ENCODE measurements at places on chromosomes 5 and 9.

DNA sequence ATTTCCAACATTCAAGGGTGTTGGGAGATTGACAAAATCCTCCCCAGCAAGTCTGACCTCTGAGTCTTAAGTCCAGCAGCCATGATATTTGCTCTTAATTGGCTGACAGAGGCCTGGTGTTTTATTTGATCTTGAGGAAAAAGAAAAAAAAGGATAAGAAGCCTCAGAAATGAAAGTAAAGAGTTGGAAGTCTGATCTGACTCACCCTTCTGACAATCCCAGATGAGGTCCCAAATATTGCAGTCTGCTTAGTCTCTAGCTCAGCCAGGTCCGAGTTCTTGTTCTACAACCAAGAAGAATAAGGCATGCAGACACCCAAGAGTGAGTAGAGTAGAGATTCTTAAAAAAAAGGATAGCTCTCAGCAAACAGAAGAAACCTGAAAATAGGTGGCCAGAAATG, 632.5 kb upstream of the ST8SIA4 start:
- DNase-seq, result no peak

- no peak for DNase-seq
Observed at GRCh38 chr5:84831701-84832100, 447.0 kb upstream of the EDIL3 start.

DNA sequence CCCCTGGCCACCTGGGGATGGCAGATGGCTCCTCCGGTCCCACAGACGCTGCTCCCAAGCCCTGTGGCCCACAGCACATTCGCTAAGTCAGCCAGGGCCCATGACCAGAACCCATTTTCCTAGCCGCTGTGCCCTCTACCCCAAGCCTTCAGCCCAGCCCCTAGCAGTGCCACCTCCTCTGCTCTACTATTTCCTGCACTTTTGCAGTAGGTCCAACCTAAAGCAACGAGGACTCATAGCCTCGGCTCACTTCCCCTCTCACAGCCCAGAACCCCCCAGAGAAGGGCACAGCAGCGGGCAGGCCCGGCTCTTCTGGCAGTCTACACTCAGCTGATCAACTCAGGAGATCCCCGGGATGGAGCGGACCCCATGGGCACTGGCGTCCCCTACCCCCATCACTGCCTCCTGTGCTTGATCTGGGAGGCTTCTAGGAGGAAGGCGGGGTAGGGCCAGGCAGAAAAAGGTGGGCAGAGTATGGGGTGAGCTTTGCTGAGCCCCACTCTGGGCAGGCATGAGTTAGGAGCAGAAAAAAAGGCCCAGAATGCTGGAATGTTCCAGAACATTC, 111.2 kb downstream of the ZNF354C start:
- no peak for DNase-seq

DNA sequence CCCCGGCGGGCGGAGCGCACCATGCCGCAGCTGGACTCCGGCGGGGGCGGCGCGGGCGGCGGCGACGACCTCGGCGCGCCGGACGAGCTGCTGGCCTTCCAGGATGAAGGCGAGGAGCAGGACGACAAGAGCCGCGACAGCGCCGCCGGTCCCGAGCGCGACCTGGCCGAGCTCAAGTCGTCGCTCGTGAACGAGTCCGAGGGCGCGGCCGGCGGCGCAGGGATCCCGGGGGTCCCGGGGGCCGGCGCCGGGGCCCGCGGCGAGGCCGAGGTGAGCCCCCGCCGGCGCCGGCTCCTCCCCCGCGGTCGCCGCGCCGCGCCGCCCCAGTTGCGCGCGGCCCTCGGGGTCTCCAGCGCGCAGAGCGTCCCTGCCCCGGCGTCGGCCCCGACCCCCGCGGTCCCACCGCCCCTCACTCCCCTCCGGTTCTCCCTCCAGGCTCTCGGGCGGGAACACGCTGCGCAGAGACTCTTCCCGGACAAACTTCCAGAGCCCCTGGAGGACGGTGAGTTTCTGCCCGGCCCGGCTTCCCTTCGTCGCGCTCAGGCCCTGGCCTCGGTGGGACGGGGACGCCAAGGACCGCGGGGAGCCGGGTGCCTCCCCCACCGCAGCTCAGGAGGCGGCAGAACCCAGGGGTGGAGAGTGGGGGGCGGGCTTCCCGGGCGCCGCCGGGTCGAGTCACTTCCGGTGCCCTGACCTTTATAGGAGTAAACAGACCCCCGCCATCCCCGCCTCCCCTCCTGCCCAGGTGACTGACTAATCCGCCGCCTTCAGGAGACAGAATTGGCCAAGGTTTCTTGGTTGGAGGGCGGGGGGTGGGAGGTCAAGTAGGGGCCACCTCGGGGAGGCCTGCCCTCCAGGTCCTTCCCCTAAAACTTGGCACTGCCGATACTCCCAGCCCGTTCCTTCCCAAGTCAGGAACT, 665 bp downstream of the TCF7 start:
- DNase-seq, result peak; percentile 73

- DNase-seq, result no peak
Observed at GRCh38 chr9:23044549-23044948, 597.9 kb downstream of the DMRTA1 start.

DNA sequence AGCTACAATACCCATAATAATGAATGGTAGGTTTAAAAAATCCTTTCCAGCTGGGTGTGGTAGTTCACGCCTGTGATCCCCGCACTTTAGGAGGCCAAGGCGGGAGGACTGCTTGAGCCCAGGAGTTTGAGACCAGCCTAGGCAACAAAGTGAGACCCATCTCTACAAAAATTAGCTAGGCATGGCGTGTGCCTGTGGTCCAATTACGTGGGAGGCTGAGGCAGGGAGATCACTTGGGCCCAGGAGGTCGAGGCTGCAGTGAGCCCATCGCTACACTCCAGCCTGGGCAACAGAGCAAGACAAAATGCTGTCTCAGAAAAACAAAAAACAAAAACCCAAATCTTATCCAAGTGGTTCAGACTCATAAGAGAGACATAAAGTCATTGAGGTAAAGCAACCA, 33.8 kb upstream of the SLC6A3 start:
- no peak for DNase-seq

- no peak for DNase-seq
Observed at GRCh38 chr9:122827761-122828093, 661 bp downstream of the PDCL start.

GRCh38 chr5:76801159-76801802, 17.5 kb upstream of the F2RL1 start:
- no peak for DNase-seq

GRCh38 chr9:99113414-99114048, 8.6 kb downstream of the TGFBR1 start:
- no peak for DNase-seq

DNA sequence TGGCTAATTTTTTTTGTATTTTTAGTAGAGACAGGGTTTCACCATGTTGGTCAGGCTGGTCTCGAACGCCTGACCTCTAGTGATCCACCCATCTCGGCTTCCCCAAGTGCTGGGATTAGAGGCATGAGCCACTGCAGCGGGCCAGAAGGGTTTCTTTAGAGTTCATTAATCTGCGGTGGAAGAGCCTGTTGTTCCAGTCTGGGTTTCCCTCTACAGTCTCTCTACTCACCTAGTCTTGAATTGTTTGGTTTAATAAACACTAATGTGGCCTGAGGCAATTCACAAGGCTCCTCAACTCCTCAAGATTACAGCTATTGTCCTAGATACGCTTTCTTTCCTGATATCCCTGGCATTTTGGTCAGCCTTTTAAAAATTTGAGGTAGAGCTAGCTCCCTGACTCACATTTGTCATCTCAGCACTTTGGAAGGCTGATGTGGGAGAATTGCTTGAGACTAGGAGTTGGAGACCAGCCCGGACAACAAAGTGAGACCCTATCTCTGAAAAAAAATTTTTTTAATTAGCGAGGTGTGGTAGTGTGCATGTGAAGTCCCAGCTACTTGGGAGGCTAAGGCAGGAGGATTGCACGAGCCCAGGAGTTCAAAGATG, 4.6 kb upstream of the SAR1B start:
- no peak for DNase-seq

DNA sequence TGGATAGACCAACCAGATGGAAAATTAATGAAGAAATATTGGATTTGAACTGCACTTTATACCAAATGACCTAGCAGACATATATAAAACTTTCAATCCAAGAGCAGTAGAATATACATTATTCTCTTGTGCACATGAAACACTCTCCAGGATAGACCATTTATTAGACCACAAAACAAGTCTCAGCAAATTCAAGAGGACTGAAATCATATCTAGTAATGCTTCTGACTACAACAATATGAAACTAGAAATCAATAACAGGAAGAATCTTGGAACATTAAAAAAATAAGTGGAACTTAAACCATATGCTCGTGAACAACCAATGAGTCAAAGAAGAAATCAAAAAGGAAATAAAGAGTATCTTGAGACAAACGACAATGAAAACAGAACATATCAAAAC, 150.0 kb upstream of the CD180 start:
- DNase-seq, result no peak

GRCh38 chr5:163473635-163474243, 13.3 kb downstream of the HMMR start:
- DNase-seq, result no peak

- no peak for DNase-seq
Observed at GRCh38 chr9:100602342-100602801, 24.5 kb downstream of the CAVIN4 start.

GRCh38 chr9:108108280-108108851, 618.8 kb upstream of the KLF4 start:
- DNase-seq, result no peak

DNA sequence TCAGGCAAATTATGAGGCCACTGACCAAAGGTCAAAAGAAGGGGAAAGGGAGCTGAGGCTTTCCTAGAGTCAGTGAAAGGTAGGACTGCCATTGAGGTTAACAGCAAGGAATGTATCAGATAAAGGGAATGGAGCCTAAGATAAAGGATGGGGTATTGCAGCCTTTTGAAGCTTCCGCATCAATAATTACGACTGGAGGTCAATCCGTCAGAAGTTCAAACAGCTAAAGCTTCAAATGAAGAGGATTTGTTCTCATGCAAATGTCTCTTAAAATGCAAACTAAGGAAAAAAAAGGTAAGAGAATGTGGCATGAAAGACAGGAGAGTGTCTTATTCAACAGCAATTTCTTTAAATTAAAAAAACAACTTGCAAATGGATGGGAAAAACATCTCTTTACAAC, 341.1 kb upstream of the RGMB start:
- no peak for DNase-seq

- no peak for DNase-seq
Observed at GRCh38 chr9:94656200-94656599, 16.9 kb upstream of the FBP1 start.

DNA sequence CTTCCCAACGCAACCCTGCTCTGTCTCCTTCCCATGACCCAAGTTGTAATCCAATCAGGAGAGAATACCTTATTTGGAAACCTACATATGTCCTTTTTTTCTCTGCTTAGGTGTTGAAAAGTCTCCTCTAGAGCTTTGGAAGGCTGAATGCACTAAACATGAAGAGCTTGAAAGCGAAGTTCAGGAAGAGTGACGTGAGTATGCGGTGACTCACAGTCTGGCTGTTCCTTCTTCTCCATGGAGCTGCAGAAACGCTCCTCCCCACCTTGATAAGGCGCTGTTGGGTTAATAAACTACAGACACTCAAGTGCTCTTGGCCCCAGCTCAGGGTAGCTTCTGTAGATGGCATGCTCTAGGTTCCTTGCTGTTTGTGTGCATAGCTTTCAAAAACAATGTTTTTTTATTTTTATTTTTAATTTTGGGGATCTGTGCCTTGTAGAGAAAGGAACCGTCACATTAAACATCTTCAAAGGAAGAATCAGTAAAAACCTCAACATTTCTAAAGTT, 30.7 kb downstream of the RAI14 start:
- DNase-seq, result no peak

GRCh38 chr5:68544648-68545552, 329.3 kb downstream of the PIK3R1 start:
- DNase-seq, result no peak

- no peak for DNase-seq
Observed at GRCh38 chr5:161399996-161400562, 146.4 kb downstream of the GABRB2 start.

- DNase-seq, result no peak
Observed at GRCh38 chr5:61371474-61371873, 39.4 kb downstream of the ZSWIM6 start.

DNA sequence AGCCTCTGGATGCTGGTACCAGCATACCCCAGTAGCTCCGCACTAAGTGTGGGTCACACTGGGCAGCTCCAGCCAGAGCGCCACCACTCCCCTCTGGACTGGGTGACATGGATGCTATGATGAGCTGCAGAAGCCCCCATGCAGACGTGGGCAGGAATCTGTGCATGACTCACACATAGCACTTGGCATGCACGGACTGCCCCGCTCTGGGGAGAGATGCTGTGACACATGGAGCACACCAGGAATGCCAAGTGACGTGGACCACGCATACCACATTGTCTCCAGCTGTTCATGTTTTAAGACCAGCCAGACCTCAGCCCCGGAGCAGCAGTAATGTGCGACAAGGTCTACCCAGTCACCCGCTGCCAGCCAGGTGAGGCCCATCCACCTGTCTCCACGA, 64.1 kb downstream of the SEMA4D start:
- DNase-seq, result no peak

DNA sequence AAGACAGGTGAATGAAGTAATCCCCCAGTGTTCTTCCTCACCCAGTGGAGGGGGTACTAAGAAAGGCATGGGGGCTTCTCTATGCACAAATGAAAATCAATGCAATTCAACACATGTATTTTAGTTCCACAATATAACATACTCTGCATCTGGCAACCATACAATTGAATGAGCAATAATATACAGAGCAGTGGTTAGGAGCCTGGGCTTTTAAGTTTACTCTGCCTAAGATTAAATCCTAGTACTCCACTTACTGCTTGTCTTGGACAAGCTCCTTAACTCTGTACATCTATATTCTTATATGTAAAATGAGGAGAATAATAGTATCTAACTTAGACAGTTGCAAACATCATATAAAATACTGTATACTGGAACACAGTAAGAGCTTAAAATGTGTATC, 195.4 kb upstream of the TRIM32 start:
- no peak for DNase-seq

- no peak for DNase-seq
Observed at GRCh38 chr5:128708841-128709240, 170.8 kb upstream of the FBN2 start.

GRCh38 chr9:68705531-68706362, 707 bp downstream of the PIP5K1B start:
- DNase-seq, result no peak

GRCh38 chr9:127954831-127955293, 17.2 kb upstream of the DPM2 start:
- DNase-seq, result no peak

All from stimulated activated CD8-positive, alpha-beta memory T cell treated with anti-CD3 and anti-CD28 coated beads, Interleukin-2, amount 100 ng/mL, for 48 hours (primary cell).